ENCODE measurements at places on chromosomes 3 and 15. TPM values are rescaled to one million over a fixed set of nuclear protein-coding genes. Genes with fewer than 3 reads are reported as not detected.

Gene NUDT16
- 22.0 TPM for total RNA-seq

Gene PLCH1
- total RNA-seq: under 0.01 TPM

DNA sequence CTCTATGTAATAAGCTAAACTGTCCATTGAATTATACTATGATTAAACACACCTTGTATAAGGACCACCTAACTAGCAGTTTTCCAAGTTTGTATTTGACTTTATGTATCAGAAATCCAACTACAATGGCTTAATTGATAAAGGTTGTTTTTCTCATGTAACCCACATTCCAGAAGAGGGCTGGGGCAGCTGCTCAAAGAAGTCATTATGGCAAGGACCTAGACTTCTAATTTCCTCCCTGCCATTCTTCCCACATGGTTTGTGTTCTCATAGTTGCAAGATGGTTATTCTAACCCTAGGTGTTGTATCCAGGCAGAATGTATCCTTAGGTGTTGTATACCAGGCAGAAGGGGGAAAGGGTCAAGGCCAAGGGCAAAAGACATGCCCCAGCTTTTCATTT lies 35.7 kb downstream of the GPR176 start:
- no peak for DNase-seq

DNA sequence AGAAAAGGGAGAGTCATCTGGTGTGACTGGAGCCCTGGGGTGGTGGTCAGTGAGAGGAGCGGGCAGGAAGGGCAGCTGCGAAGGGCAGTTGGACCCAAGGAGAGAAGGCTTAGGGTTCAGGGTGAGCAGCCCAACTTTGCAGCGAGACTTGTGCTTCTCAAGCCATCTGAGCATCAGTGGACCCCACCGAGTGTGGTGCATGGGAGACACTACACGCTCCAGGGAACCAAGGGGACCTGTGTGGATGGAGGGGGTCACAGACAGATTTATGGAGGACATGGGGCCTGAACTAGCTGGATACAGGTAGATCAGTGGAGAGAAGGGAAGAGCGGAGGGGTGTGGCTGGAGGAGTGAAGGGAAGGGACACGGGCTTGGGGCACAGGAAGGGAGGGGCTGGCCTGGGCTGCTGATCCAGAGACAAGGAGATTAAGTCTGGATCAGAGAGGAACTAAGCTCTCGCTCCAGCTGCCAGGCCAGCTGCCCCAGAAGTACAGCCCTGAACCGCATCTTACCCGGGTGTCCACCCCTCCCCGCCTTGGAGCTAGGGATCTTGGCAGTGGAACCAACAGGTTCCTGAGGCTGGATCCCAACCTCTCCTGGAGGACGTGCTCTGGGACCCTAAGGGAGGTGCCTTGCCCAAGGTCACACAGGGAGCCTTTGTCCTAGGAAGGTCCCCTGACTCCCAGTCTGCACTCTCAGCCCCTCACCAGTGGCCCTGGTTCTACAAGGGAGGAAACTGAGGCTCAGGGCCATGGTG lies 120.5 kb downstream of the CORO2B start:
- no peak for DNase-seq

- DNase-seq: peak; percentile 74
These were observed 22.3 kb upstream of the GNB4 start for GRCh38 chr3:179473565-179473964.

GRCh38 chr3:187705164-187705563 lies 2.8 kb upstream of the RTP2 start:
- DNase-seq: no peak

DNA sequence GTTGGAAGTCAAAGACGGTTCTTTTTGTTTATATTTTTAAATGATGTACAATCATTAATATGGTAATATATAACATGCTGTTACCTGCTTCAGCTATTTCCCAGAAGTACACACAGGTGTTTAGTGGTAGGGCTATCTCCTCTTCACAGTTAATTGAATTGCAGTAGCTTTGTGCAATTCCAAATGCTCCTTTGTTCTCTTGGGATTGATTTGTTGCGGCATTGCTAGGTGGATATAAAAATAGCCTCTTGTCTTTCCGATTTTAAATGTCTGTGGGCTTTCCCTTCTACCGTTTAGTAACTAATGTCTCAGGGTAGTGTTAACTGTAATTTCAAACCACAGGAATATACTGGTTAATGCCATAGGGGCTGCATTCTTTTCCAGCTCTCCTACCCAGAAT lies 307.6 kb upstream of the SLITRK3 start:
- DNase-seq: no peak

Gene MINAR1
- 0.51 TPM for total RNA-seq

Gene FES
- 110 TPM for total RNA-seq

DNA sequence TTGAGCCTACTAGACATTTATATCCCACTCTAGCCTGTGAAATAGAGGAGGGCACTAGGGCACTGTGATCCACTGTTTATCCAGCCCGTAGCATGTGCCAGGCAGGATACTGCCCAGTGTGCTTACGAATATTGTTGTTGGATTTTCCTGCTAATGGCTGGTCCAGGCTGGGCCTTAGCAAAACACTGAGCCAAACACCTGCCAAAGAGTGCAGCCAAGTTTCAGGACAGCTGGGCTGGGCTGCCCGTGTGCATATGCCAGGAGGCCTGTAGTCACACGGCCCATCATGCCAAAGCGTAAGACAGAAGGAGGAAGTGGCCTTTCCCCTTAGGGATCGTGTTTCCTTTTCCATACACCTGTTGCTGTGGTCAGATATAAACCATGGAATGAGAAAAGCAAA lies 54.5 kb upstream of the ABHD10 start:
- peak; percentile 98 for DNase-seq

DNA sequence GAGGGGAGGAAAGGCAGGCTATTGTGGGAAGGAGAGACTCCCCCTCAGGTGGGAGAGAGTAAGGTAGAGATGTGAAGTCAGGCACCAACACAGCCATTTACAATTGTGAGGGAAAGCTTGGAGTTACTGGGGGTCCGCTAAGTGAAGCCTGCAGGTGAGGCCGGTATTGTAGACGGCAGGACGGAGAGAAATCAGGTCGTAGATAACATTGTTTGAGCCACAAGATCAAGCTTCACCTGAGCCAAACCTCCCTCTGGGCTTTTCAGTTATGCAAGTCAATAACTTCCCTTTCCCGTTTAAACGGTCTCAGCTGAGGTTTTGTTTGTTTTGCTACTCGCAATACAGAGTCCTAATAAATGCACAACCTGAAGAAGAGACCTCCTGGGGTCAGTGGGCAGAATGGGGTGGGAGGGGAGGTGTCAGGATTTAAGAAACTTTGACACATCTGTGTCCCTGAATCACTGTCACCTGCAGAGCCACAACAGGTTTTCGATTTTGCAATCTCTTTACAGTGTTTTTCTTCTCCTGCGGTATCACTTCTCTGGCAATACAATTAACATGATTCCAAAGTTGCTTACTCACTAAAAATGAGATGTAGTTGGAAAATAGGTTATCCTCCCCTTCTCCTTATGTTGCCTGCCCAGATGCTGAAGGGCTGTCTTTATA lies 72.0 kb upstream of the GLCE start:
- DNase-seq: no peak

DNA sequence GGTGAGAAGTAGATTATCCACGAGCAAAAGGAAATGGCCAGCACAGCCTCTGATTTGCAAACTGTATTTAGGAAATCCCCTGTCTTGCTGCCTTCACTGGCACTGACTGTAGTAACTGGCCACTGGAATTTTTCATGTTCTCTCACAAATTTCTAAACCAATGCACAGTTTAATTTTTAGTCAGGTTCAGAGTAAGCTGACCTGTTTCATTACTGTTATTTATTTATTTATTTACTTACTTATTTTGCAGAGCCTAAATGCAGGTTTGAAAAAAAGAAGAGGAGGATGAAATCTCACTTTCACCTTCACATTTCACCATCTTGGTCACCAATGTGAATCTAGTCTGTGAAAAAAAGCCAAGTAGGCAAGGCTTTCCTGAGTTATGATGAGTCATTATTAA lies 291.0 kb downstream of the PLOD2 start:
- DNase-seq: no peak

GRCh38 chr15:25515633-25516032 lies 76.8 kb upstream of the UBE3A start:
- DNase-seq: no peak

GRCh38 chr3:45670991-45671390 lies 18.2 kb upstream of the SACM1L start:
- DNase-seq: no peak

Gene TM6SF1
- 34.7 TPM for total RNA-seq

DNA sequence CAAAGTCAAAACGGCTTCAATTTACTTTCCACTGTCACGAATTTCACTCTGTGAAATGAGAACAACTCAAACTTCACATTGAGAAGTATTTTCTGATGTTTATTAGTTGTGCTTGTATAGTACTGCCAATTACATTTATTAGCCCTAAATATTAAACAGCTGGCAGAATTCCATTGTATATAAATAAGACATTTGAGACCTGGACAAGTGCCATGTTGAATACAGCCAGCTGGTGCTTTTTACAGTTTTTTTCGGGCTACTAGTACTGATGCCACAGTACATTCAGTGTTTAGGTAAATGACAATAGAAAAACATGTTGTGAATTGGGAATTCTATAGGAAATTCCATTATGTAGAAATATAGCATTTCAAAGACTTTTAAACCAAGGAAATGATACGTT lies 79.0 kb downstream of the EPHA3 start:
- no peak for DNase-seq

GRCh38 chr3:71380096-71380495 lies 203.4 kb downstream of the FOXP1 start:
- DNase-seq: no peak

DNA sequence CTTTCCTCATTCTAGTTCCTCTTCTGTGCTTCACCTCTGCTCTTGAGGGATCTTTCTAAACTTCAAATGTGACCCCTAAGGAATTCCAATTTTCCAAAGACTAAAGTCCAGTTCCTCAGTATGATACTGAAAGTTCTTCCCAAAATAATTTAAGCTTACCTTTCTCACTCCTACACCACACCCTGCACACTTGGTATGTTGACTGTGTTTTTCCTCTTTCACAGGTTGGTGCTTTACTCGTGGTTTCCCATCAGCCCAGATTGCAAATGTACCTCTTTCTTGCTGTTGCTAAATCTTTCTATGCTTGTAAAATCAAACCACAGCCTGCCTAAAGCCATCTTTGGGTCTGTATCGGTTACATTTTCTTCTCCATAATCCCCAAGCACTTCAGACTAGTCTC lies 30.5 kb upstream of the CLDN16 start:
- no peak for DNase-seq

Measured in dermis blood vessel endothelial cell (primary cell).